ENCODE measurements at places on chromosomes 11 and 22.
A peak's percentile ranks its signal among the peaks of the same experiment; 100 is the strongest.

- no peak for DNase-seq
Observed at GRCh38 chr11:1220941-1221721, 1.7 kb upstream of the MUC5B start.

GRCh38 chr11:86069408-86070101, 671 bp upstream of the PICALM start:
- no peak for DNase-seq

GRCh38 chr11:126282361-126282735, 545 bp upstream of the TIRAP start:
- peak; percentile 39 for DNase-seq

DNA sequence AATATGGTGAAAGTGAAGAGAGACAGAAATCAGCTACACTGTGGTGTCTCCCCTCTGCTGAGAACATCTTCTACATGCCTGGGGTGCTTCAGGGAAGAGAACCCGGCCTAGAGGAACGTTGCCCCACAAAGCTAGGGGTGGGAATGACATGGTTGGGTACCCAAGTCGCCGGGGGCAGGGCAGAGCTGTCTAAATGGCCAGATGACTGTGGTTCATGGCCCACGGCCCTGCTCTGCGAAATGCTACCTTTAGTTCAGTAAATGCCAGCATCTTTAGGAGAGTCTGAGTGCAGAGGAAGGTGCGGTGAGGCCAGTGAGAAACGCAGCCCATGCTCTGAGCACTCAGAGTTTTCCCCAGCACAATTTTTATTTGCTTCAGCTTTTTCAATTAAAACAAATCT, 12.8 kb downstream of the BRD1 start:
- DNase-seq, result no peak

DNA sequence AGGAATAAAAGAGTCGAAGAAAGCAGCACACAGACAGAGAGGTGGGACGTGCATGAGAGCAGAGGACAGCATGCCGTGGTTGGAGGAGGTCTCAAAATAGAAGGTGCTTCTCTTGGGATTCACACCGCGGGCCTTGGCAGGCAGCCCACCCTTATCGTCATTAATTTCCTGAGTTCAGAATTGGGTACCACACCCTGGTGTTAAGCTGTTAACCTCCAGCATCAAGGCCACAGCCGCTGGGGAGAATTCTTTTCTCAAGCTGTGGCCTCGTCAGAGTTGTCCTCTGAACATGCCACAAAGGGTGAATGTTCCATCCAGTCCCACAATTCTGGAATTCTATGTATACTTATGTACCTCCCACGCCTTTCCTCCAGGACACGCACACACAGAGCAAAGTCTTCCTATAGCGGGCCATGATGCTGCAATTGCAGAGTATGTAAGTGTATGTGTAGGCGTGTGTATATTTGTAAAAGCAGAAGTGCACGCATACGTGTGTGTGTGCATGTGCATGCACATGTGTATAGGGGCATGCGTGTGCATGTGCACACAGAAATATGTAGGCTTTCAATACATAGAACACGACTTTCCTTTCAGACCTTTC, 39.0 kb downstream of the ADAMTS8 start:
- DNase-seq, result no peak

GRCh38 chr11:24705474-24705873, 208.6 kb downstream of the LUZP2 start:
- DNase-seq, result no peak

- no peak for DNase-seq
Observed at GRCh38 chr11:8672346-8672745, 10.1 kb downstream of the TRIM66 start.

DNA sequence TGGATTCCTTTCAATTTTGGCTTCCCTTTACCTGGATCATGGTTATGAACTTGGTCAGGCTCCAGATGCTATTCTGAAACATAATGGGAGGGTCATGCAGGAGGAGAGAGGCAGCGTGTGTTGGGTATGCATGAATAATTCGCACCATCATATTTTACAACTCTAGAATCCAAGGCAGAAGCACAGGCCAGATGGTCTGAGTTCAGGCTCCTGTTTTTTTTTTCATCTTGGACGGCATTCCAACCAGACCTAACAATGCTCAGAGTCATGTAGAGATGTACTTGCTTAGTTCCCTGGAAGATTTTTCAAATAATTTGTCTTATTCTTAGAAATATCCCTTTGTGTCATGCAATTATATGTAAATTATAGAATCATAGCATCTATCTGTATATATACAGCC, 393.5 kb downstream of the JRKL start:
- DNase-seq, result no peak

GRCh38 chr22:46040471-46041465, 63.8 kb upstream of the WNT7B start:
- DNase-seq, result no peak

DNA sequence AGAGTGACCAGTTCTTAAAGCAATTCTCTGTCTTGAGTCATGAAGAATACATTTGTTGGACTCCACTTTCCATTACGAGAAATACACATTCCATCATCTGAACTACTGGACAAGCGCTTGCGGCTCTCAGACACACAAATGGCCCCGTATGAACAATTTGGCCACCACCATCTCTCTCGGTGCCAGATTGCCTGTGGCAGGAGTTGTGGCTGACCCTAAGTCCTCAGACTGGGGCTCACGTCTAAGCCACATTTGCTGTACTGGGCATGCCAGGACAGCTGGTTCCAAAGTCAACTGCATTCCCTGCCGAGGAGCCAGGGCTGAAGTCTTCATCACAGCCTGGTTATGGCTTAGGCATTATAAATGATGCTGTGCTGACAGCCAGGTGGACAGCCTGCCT, 227.5 kb downstream of the MIAT start:
- DNase-seq, result no peak

All from activated CD4-positive, alpha-beta T cell treated with anti-CD3 and anti-CD28 coated beads, Interleukin-10, Interleukin-2, amounts not matched to agents 100 ng/mL and 50 ng/mL, durations not matched to agents 16 hours and 8 hours (primary cell).